OCI-LY7 (cell line): ENCODE measurements at places on chromosomes 13 and 19.
A peak's percentile ranks its signal among the peaks of the same experiment; 100 is the strongest.

DNA sequence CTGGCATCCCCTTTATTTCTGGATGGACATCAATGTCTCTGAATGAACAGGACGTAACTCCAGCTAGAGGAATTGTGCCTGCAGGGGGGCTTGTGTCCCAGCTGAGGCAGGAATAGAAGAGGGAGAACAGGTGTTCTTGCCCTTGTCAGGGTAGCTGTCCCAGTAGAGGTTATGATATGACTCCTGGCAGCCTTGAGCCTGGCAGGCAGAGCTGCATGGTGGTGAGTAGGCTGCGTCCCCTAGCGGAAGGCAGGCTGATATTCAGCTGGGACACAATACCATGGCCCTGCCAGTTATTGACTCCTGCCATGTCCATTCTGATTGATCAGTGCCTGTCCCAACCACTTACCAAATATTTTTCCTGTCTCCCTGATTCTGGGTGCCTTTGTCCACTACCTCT is 197.2 kb downstream of the RAP2A start:
- no peak for DNase-seq

DNA sequence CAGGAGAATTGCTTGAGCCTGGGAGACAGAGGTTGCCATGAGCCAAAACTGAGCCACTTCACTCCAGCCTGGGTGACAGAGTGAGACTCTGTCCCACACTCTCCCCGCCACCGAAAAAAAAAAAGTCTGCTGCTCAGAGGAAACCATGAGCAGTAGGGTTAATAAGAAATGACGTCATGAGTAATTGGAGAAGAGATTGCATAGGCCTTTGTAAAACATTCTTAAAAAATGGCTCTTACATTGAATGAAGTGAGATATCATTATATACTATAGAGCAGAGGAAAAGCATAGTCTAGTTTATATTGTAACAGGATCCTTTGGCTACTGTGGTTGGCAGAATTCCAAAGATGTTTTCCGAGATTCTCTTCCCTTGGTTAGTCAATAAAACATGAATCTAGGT is 228.2 kb downstream of the PCDH20 start:
- DNase-seq, result no peak

DNA sequence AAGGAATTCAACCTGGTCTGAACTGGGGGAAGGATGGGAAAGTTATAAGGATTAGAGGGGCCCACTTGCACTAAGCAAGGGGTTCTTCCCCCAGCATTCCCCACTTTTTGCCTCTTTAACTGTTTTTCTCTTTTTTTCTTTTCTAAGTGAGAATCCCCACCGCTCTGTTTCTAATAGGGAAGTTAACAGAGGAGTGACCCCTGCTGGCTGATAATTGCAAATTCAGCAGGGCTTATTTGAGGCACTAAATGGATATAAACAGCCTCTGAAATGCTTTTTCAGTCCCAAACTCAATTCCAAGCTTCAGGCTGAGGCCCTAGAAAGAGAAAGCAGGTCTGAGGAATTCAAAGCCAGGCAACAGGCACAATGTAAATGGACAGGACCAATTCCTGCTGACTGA is 38.2 kb upstream of the CEACAM21 start:
- peak; percentile 48 for DNase-seq

DNA sequence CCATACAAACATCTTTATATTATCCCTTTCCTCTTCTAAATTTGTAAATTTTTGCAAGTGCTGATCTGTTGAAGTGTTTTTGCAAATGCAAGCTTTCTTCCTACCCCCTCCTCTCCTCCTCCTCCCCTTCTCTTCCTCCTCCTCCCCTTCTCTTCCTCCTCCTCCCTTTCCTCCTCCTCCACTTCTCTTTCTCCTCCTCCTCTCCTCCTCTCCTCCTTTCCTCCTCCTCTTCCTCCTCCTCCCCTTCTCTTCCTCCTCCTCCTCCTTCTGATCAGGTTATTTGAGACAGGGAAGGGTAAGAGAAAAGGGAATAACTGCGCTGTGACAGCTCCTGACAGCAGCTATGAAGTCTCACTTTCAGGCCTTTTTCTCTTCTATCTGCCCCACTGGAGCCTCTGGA is 8.9 kb downstream of the TNFSF13B start:
- DNase-seq, result no peak

GRCh38 chr13:46035066-46035465 is 17.5 kb downstream of the ZC3H13 start:
- no peak for DNase-seq

- DNase-seq, result no peak
These were observed 2.8 kb downstream of the EVI5L start for GRCh38 chr19:7832781-7833180.

GRCh38 chr13:102875256-102875655 is 29.4 kb downstream of the ERCC5 start:
- DNase-seq, result no peak
